ENCODE measurements at places on chromosomes 6 and 20.

GRCh38 chr6:25959890-25960536 lies 2.6 kb upstream of the TRIM38 start:
- DNase-seq, result no peak

GRCh38 chr6:132814716-132815570 lies 574 bp downstream of the RPS12 start:
- no peak for DNase-seq

- no peak for DNase-seq
Measured at GRCh38 chr6:11563793-11564192, 26.2 kb downstream of the TMEM170B start.

GRCh38 chr6:31750411-31751022 lies 10.7 kb downstream of the MSH5 start:
- DNase-seq, result no peak

DNA sequence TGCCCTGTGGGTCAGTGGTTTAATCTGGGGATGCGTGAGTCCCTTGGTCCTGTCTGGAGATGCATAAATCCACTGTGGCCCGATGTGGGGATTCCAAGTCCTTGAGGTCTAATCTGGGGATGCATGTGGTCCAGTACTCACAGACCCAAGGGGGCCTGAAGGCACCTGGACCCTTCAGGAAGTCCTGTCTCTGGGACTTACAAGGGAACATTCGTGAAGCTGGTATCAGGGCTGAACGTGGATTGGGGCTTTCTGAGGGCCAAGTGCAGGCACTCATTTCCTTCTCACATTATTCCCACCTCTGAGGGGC lies 25.2 kb upstream of the GTSF1L start:
- no peak for DNase-seq

DNA sequence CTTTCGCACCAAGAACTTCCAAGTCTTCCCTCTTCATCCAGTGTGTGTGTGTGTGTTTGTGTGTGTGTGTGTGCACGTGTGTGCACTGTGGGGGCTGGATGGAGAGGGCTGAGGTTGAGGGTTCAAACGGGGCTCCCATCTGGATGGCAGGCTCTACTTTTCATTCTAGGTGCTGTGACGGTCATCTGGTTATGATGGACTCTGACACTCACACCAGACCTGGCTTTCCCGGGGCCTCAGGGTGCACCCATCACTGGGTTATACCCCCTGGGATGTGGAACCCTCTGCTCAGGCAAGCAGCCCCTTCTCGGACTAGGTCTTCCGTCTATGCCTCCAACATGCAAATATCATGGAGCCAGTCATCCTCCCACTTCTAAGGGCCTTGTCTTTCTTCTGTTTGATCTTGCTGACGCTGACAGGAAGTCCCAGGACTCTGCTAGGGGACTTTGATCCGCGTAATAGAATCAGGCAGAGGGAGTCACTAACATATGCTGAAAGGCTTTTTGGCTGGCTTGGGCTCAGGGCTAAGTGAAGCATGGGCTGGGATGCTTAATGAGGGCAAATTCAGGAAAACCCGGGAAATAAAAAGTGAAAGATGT lies 313.6 kb downstream of the CDC5L start:
- DNase-seq, result no peak

DNA sequence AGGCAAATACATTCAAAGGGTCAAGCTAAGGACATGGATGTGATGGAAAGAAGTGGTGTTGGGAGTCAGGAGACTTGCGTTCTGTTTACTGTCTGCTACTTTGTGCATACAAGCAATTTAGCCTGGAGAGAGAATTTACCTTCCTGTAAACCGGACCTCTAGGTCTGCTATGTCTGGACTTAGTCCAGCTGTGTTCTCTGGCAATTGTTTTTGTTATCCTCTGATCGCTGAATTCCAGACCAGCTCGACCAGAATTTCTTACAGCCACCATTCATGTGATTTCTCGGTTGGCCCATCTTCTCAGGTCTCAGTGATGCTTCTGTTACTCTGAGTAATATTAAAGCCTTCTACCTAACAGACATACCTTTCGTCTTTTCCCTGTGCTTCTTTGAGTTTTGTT lies 75.2 kb downstream of the LRRC1 start:
- no peak for DNase-seq

All from left colon (tissue), 2 donors.